Activated naive CD4-positive, alpha-beta T cell treated with anti-CD3 and anti-CD28 coated beads for 36 hours (primary cell): ENCODE measurements at places on chromosomes 6 and 20. TPM values are rescaled to one million over a fixed set of nuclear protein-coding genes. Genes with fewer than 3 reads are reported as not detected.

GRCh38 chr20:64084685-64085152 is 521 bp upstream of the LKAAEAR1 start:
- DNase-seq: no peak
- H3K4me1 ChIP-seq: peaks cover 25% of the 10 kb centered on the region
- H3K4me3 ChIP-seq: peak overlapping the region; percentile 80
- H3K36me3 ChIP-seq: no peaks in the 10 kb centered on the region
- peaks cover 9% of the 10 kb centered on the region for H3K27me3 ChIP-seq

DNA sequence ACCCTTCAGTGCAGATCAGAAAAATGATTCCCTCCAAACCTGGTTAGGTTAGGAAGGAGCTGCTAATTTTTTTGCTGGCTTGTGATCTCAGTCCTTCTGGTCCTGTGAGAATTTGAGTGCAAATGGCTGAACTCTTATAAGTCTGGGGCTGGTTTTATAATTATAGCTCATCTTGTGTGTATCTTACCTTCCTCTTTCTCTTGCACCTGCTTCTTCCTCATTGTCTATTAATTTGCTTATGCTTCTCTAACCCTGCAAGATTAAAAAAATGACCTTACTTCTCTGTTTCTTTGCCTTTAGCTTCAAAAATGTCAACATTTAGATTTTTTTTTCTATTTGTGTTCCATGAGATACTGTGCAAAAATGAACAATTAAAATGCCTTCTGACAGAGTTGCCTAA is 576.2 kb downstream of the DHX35 start:
- H3K27me3 ChIP-seq: no peaks in the 10 kb centered on the region
- H3K4me3 ChIP-seq: no peak overlapping the region
- no peaks in the 10 kb centered on the region for H3K4me1 ChIP-seq
- H3K36me3 ChIP-seq: no peaks in the 10 kb centered on the region
- no peak for DNase-seq
- no peak overlapping the region for H3K27ac ChIP-seq

Gene TRIM27
- 35.8 TPM for total RNA-seq

Gene ADGRF5
- not detected for total RNA-seq

Gene CPNE5
- total RNA-seq: 1.7 TPM

- no peak for DNase-seq
- peaks cover 8% of the 10 kb centered on the region for H3K36me3 ChIP-seq
- H3K4me1 ChIP-seq: peaks cover 23% of the 10 kb centered on the region
- H3K27ac ChIP-seq: no peak overlapping the region
- H3K27me3 ChIP-seq: no peaks in the 10 kb centered on the region
Measured at GRCh38 chr6:15619330-15619729, 43.5 kb downstream of the DTNBP1 start.

Gene EYA2
- total RNA-seq: not detected
